ENCODE measurements at places on chromosomes 1 and 21.

DNA sequence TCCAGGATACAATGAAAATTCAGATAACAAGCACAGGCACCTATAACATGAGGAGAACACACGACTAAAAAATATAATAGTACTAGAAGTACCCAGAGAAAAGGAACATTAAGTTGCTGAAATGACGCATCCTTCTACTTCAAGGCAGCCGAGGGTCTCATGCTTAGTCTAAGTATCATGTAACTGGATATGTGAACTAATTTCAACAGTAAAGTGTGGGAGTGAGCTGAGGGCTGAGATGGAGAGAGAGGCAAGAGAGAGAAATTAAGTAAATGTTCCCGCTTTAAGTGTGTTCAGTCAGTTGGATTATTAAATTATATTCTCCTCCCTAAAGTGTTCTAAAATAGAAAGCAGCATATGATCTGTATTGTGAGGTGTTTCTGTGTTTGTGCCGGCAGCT, 152.2 kb upstream of the KRTAP19-8 start:
- DNase-seq, result no peak

DNA sequence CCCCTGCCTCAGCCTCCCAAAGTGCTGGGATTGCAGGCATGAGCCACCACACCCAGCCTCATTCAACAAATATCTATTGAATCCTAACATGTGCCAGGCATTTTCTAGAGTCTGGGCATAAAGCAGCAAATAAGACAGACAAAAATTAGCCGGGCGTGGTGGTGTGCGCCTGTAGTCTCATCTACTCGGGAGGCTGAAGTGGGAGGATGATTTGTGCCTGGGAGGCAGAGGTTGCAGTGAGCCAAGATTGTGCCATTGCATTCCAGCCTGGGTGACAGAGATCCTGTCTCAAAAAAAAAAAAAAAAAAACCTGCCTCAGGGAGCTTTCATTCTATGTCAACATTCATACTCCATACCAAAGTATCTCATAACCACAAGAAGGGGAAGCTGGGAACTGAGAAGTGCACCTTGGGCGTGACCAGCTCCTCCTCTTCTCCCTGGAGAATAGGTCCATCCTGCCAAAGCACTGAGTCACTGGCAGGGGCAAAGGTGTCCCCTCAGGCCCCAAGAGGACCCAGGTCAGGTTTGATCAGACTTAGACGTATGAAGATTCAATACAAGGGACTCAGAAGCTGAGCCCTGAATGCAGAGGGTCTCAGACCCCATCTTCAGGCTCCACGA, 36.8 kb upstream of the PPP1R15B start:
- no peak for DNase-seq

DNA sequence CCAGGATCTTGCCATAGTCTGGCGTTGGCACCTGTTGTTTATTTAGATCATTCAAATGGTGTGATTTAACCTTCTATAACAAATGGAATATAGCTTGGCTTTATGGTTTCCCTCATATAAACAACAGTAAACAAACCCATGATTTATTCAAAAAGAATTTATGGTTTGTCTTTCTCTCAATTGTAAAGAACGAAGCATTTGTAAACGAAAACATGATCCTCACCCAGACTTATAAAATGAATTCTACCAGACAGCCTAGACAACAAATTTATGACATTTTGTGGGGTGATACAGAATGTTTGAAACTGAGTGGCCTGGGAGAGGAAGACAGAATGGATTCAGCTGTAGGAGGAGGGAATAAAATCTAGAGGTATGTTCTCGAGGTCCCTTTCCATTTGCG, 66.1 kb upstream of the PTGFR start:
- no peak for DNase-seq

- DNase-seq, result no peak
Observed at GRCh38 chr1:150955280-150955679, 19.4 kb downstream of the CERS2 start.

All from activated T-cell treated with anti-CD3 and anti-CD28 coated beads for 48 hours (primary cell).